NCI-H446 treated with DMSO at 0.1 percent for 48 hours (cell line): ENCODE measurements at places on chromosomes 12 and 14.

DNA sequence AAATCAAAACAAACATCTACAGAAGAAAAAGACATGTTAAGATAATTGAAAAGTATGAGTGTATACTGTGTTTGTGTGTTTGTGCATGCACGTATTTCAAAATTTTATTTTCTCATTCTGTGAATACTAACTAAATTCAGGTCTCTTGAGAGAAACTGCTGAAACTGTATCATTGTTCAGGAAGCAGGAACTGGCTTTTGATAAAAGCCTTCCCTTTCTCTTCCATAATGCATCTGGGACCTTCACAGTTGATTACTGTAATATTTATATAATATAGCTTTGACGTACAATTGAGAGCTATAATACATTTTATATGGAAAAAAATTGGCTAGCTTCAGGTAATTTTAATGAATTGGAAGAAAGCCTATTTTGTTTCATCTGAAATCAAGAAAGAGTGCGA, 993.5 kb downstream of the SLC6A15 start:
- DNase-seq: no peak

- DNase-seq: no peak
Measured at GRCh38 chr12:104406164-104406563, 50.6 kb upstream of the CHST11 start.

DNA sequence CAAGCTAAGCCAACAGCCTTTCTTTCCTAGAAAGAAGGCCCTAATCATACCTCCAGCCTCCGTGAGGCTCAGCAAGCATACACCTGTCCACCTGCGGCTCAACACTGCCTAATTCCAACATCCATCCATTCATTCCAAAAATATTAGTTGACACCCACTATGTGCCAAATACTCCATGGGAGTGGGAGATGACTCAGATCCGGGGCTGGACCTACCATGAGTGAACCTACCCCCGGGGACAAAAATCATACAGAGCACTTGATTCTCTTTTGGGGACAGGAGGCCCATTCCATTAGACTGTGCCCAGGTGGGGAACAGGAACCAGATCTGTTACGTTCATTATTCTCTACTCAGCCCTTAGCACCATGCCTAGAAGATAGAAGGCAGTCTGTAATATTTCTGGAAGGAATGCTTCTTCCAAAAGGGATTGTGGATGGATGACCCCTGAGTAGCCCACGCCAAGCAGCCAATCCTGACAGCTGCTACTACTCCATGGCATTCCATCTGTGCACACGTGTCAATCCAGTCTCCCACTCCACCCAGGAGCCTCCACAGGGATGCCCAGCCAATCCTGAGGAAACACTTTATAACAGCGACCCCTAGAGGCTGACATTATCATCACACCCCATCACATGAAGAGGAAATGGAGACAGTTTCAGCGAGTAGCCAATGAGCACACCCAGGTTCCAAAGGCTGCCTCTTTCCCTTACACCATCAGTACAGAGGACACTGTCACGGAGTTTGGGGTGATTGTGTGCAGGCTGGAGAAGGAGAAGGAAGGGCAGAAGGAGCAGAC, 170.7 kb downstream of the ESRRB start:
- DNase-seq: peak; percentile 20

- DNase-seq: no peak
Measured at GRCh38 chr12:15157269-15157671, 63.9 kb downstream of the RERG start.

GRCh38 chr12:92272061-92272964, 126.7 kb upstream of the BTG1 start:
- no peak for DNase-seq

DNA sequence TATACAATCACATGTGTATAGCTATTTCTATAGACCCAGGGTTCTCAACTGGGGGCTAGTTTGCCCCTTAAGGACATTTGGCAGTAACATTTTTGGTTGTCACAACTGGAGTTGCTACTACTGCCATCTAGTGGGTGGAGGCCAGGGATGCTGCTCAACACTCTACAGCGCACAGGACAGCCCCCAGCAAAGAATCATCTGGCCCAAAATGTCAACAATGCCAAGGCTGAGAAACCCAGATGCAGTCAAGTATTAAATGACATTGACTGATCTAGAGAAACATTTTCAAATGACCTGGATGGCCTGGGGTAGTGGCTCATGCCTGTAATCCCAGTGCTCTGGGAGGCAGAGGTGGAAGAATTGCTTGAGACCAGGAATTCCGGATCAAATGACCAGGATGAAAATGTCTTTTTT, 5.8 kb downstream of the WSB2 start:
- peak; percentile 7 for DNase-seq

DNA sequence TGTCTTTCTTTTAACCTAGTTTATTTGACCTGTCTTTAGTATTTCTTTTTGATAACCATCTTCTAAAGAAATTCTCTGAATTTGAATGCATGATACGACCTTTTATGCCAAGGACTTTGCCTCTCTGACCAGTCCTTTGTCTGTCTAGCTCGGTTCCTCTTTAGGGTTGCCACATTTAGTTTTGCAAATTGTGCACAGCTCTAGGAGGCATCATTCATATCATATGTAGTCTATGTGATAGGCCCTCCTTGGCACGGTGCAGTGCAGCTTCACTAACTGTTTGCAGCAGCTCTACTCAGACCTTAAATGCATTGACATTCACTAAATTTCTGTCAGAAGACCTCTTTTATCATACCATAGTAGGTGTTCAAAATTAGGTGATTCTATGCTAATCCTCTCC, 75.6 kb downstream of the USP15 start:
- no peak for DNase-seq

DNA sequence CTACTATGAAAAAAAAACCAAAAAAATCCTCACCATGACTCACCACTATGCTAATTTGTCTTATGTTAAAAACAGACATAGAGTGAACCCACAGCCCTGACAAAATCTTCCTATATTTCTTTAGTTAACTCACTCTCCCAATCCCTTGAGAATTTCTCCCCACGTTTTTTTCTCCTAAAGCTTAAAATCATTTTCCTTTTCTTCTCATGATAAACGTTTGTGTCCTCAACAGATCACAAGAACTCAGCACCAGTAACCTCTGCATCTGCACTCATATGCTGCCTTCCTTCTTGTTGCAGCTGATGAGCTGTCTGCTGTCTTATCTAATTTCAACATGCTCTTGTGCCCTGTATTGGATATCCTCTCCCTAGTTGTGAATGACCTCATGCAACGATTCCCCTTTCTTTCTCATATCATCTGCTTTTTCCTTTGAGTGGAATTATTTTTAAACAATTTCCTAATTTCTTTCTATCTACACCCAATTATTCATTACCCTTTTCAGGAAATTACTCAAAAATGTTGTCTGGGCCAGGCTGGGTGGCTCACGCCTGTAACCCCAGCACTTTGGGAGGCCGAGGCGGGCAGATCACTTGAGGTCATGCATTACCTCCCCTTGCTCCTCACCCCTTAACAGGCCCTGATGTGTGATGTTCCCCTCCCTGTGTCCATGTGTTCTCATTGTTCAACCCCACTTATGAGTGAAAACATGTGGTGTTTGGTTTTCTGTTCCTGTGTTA, 427.5 kb upstream of the MGAT4C start:
- DNase-seq: no peak

DNA sequence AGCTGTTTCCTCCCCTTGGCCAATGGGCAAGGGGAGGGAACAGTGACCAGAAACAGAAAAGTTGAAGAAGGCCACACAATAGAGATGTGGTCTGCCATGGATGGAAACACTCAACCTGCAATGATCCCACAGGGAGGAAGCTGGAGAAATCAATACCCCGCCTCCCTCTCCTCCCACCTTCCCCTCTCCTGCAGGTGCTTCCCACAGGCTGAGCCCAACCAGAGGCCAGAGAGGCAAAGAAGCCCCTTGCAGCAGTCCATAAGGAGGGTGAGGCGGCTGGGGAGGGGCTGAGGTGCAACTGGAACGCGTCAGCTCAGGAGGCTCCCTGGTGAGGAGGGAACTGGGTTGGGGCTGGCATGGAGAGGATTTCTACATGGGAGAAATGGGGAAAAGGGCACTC, 84.0 kb downstream of the RNF34 start:
- DNase-seq: no peak

DNA sequence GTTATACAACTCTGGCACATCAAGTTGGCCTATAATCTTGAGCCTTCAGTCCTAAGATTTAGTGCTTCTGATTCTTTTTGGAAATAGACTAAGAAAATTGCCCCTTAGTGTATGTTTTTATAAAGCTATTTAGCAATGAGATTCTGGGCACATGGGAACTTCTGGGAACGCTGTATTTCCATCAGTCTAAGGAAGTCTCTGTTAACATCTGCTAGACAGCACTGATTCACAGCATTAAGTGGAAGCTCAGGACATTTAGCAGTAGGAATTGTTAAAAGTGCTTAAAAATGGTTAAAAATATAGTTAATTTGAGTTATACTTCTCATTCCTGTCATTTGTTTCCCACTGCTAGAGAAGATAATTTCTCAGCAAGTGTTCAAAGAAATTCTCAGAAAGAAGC, 579.1 kb downstream of the SLC16A7 start:
- DNase-seq: no peak

DNA sequence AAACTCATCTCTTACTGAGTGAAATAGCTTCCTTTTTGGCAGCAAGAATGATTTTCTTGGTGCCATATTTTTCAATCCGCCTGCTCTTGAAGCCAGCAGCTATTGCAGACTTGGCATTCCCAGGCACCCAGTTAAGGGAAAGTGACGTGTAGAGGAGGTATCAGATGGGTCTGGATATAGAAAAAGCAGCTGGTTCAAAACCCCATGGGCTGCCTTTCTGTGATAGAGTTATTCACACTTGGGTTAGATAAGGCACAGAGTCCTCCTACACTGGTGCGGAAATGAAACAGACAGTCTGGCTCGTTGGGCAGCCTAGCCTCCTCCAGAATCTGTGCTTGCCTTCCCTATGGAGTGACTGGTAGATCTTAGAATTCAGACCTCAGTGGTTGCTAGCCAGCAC, 62.2 kb downstream of the PTPN11 start:
- DNase-seq: peak; percentile 51

DNA sequence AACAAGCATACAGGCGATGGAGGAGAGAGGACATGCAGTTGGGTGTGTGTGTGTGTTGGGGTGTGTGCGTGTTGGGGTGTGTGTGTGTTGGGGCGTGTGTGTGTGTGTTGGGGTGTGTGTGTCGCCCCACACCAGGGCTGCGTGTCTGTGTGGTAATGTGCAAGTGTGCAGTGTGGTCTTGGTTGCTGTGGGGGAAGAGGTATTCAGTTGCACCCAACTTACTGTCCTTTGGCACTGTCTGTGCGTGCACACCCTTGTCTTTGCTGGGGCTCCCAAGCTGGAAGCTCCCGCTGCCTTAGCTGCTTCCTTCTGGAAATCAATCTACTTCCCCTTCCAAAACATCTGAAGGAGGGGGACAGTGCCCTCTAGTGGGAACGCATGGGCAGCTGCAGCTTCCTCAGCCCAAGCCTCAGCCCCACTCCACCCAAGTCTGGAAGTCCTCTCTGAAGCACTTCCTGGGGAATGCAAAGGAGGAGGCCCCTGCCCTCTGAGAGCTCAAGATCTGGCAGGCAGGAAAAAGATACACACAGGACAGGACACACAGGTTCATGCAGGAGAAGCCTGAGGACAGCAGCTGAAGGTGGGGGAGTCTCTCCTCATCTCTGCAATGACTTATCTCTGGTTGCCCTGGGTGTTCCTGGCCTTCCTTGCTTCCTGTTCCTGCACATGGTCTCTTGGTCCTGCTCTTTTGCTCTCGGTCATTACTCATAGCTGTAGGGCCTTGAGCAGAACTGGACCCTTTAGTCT, 13.1 kb downstream of the ASIC1 start:
- peak; percentile 40 for DNase-seq

- DNase-seq: no peak
Measured at GRCh38 chr12:95055057-95055456, 18.4 kb downstream of the NR2C1 start.

- DNase-seq: peak; percentile 20
Measured at GRCh38 chr14:71242237-71242748, 335.0 kb downstream of the PCNX1 start.

DNA sequence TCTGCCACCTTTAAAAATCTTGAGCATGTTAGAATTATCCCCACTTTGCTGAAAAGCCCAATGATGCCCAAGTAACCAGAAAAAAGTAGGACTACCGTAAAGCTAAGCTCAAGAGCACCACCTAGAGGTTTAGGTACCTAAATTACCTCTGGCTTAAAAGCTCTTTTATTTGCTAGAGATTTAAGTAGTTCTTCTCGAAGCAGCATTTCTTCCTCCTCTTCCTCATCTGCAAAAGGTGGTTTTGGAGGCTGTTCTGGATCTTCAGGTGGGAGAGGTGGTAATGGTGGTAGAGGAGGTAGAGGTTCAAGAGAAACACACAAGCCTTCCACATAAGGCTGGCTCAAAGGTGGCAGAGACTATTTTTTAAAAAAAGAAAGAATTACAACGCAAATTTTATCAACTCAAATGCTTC, 26.9 kb downstream of the ZFC3H1 start:
- DNase-seq: peak; percentile 31

GRCh38 chr12:93922583-93923006, 225.8 kb upstream of the PLXNC1 start:
- DNase-seq: no peak

- no peak for DNase-seq
Measured at GRCh38 chr14:106530423-106531107, 1004.2 kb downstream of the TMEM121 start.
